CD4-positive, alpha-beta T cell (primary cell): ENCODE measurements at places on chromosomes 5 and 9.

- no peak for DNase-seq
Observed at GRCh38 chr9:106653213-106653612, 209.8 kb upstream of the ZNF462 start.

DNA sequence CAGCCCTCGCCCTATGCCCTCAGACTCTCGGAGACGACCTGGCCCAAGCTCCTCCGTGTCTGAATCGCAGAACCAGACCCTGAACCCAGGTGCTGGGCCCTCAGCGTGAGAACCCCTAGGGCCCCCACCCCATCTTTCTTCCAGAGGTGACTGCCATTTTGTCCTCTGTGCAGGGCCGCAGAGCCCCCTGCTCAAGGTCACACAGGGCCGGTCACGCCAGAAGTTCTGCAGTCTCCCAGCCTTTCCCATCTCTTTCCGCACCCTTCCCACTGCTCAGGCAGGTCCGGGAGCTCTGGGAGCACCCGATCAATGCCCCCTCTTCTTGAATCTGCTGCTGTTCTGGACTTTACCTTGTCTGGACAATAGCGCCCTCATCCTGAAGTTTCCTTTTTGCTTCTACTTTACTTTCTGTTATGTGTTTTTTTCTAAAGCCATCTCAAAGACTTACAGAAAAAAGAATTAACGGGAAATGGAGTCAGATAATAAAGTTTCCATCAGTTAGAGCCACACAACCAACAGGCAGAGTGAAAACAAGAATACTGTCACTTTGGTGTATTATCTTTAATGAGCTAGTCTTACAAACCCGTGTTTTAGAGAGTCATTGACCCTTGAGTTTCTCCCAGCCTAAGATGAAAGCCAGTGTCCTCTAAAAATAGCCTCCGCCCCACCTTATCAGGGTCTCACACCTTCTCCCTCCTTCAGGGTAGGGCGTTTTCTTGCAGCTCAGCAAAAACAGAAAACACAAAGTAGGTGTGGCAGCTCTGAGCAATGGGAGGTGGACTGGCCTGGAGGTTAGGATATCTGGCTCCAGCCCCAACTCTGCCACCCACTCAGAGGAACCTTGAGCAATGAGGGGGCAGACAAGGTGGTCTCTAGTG is 1.8 kb downstream of the TMOD1 start:
- no peak for DNase-seq

DNA sequence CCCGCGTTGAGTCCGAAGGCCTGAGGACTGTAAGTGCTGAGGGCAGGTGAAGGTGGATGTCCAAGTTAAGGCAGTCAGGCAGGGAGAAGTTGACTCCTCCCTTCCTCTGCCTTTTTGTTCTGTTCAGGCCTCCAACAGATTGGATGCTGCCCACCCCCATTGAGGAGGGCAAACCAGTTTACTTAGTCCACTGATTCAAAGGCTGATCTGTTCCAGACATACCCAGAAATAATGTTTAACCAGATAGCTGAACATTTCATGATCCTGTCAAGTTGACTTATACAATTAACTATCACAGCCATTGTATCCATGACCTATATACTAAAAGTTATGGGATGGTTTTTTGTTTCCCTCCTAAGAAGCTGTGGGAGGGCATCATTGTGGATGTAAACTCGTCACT is 8.3 kb upstream of the TEX48 start:
- no peak for DNase-seq

DNA sequence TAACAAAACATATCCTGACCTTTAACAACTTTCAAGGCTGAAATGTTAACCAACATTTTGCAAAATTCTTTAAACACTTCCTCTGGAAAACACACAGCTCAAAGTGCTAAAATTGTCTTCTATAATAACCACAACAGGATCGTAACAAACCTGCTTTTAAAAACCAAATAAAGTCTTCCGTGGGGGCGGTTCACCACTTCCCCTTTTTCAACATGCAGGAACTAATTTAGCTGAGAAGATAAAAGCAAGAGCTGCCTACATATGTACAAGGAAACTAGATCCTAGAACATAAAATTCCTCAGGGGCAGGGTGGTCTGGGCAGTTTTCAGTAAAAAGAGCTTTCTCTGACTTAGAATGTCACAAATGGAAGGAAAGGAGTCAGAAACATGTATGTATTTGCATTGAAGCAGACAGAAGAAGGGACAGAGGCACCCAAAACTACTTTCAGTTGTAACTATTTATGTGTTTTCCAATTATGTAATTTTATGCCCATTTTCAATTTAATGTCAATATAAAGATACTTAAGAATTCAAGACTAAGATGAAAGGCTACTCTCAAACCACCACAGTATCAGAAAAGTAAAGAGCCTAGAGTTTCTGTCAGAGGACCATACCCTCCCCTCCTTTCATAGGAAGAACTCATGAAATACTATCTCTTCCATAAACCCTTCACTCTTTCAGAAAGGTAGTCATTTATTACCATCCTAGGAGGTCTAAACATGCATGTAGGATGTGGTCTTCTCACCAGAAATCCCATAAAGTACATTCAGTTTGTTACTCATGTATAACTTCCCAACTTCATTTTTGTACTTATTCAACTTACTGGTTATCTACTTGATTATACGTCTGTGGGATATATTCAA is 185.9 kb upstream of the RASA1 start:
- DNase-seq = peak; percentile 47

DNA sequence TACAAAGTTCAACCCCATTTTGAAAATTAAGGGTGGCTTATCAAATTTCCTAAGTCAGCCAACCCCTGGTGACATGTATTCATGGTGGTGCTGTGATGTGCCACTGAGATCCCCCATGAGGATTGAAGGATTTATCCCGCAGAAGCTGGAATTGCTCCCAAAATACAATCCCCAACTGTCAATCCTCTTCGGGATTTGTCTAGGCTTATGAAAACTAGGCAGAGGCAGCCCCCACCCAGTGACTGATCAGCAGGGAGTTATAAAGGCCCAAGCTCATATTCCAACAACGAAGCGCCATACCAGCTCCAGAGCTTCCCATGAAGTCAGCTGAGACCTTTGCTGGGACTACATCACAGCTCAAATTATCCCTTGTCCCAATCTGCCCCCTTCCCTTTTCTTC is 316.0 kb downstream of the ENC1 start:
- no peak for DNase-seq

DNA sequence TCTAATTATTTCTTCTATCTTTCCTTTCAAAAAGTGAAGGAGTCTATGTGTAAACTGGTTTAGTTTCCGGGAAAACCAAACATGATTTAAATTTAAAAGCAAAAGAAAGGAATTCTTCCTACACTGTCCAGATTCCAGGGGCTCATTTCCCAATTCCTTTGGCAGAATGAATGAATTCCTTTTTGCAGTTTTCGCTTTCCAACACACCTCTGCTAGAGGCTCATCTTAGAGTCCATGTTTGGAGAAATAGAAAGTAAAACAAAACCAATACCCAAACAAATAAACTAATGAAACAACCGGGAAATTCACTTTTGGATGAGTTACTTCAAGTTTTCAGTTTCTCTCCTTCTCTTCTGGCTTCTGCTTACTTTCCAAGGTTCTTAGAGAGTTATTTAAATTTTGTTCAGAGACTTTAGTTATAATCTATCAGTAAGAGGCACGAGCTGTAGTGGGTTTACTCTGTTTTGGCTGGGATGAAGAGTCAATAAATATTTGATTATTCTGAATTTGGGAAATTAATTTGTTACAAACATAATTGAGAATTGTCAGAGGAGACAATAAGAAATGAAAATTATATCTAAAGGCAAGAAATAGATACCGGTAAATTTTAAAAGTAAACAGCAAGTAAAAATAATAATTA is 365.0 kb upstream of the CDH9 start:
- no peak for DNase-seq

DNA sequence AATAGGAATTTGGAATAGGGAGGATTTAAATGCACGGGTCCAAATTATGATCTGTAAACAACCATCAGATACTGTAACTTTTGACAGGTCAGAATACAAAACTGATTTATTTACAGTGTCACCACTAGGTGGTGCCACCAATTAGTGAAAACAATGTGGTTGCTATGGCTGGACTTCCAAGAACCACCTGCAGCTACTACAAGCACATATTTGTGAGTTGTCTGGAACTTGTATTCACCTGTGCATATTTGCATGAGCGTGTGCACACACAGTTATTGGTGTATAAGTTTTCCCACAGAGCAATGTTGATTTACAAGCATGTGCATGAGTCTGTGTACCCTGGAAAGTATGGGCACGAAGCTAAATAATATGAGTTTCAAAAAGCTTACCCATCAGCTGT is 3.0 kb upstream of the HRCT1 start:
- DNase-seq = peak; percentile 68

GRCh38 chr5:37710965-37711364 is 128.9 kb downstream of the GDNF start:
- no peak for DNase-seq

DNA sequence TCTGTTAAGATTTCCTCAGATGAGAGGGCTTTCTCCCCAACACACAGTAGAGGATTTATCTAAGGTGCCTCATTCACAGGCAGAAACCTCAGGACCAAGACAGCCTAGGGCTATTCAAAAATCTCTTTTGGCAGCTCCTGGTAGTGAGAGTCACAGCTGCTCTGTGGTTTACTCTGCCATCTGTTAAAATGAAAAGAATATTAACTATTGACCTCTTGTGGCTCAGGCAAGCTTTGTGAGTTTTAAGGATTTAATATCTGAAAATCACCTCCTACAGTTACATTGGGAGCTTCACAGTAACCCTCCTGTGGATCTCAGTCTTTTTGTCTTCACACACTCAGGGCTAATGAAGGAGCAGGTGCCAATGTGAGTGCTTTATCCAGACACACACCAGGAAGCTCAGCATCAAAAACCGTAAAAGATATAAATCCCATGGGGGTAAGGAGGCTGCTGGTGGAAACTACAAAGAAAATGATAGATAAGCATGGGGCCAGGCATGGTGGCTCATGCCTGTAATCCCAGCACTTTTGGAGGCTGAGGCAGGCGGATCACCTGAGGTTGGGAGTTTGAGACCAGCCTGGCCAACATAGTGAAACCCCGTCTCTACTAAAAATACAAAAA is 29.7 kb downstream of the PPP1R2B start:
- no peak for DNase-seq

- DNase-seq = peak; percentile 68
Observed at GRCh38 chr9:114339130-114339908, 9.7 kb downstream of the ORM2 start.

DNA sequence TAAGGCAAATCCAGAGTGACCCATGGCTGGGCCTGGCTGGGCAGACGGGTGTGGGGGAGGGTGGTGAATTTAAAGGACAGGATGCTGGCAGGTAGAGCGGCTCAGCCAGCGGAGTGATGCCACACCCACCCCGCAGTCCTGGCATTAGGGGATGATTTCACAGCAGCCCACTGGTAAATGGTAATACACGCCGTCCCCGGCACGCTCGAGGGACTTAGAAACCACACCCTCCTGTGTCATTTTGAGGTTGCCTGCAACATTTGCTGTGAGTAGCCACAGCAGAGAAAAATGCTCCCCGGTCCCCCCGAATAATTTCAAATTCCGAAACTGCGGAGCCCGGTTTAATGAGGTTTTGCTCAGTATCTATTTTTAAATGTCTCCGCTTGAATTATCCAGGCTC is 71.3 kb upstream of the FCN2 start:
- DNase-seq = no peak

DNA sequence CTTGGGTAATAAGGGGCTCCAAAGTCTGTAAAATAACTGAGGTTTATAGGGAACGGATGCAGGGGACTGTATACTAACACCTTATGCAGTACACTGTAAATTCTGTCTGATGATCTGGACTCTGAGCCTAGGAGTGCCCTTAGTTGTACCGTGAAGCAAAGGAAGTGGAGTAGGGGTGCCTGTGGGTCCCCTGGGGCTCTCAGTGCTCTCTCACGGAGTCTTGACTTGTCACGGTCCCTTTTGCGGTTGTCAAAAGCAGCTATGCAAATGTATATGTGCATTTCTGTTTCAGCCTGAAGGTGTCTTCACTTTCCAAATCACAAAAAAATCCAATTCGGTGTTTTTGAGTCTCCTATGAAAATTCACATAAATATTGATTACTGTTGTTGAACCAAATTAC is 17.8 kb downstream of the DMRT1 start:
- DNase-seq = no peak

DNA sequence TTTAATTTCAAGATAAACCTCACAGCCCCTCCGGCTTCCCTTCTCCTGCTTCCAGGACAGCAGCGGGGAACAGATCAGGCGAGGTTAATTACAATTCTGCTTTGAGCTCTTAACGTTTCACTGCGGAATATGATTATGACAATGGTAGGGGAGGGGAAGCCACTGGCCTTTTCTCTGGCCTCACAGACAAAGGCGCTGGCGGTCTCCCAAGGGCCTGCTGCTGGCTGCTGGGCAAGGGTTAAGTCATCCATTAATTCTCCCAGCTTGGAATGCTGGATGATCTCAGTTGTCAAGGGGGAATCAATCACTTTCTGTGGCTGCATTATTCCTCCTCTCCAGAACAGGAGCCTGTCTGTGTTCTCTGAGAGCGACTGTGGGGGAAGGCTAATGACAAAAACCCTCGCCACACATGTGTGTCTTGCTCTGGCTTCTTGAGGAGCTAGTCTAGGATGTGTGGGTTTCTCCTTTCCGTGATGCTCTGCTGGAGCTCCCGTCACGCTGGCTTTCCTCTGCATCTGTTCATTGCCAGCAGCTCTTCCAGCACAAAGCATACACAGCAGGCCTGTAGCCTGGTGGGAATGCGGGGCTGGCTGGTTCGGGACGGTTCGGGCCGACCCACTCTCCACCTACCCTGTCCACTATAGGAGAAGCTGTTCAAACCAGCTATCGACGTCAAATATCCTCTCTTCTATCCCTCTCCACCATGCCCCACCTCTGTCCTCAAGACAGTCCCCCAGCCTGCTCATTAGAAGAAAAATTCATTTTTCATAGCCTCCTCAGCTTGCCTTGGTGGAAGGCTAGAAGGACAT is 82.8 kb downstream of the DCP2 start:
- DNase-seq = no peak

DNA sequence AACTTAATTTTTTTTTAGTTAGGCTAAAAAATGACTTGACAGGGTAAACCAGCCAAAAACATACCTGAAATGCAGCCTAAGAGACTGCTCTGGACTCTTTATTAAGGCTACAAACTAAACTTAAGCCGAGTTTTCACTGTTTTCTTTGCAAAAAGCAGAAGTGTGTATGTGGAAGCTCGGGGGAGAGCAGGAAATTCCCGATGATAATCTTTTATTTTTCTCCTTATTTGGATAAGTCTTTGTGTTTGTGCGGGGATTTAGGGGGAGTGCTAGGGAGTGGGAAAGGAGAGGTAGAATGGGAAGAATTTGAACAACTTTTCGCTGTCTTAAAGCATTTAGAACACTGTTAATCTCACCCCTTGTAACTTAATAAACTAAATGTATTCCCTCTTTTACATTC is 30.7 kb upstream of the GPR21 start:
- no peak for DNase-seq
